ENCODE measurements at places on chromosomes 12 and 14. TPM values are rescaled to one million over a fixed set of nuclear protein-coding genes. Genes with fewer than 3 reads are reported as not detected.

The CNPY2 gene
- total RNA-seq, result 33.8 TPM

The MED6 gene
- total RNA-seq, result 27.3 TPM

DNA sequence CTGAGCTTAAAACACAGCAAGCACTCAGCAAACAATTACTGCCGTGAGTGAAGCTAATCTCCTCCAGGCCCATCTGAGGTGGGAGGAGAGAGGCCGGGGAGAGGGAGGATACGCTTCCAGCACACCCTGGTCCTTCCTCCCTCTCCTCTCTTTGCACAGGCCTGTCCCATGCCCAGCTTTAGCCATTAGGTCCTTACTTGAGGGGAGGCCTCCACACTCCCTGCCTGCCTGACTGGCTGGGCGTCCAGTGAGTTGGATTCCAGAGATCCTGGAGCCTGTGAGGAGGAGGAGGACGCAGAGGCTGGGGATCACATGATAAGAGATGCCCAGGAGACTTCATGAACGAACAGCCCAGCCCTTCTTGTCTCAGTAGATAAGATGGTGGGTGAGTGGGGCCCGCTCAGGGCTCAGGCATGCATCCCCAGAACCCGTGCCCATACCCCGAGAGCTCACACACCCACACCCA is 65.1 kb upstream of the NCOR2 start:
- DNase-seq, result no peak

- DNase-seq, result no peak
Measured at GRCh38 chr12:101459642-101460346, 15.3 kb upstream of the SPIC start.

GRCh38 chr12:6888360-6888759 is 15.3 kb upstream of the SPSB2 start:
- no peak for DNase-seq

Measured in psoas muscle (tissue), 8 donors.